ENCODE measurements at places on chromosomes 11 and 22. TPM values are rescaled to one million over a fixed set of nuclear protein-coding genes. Genes with fewer than 3 reads are reported as not detected.

SLC22A25 gene
- not detected for total RNA-seq

DNA sequence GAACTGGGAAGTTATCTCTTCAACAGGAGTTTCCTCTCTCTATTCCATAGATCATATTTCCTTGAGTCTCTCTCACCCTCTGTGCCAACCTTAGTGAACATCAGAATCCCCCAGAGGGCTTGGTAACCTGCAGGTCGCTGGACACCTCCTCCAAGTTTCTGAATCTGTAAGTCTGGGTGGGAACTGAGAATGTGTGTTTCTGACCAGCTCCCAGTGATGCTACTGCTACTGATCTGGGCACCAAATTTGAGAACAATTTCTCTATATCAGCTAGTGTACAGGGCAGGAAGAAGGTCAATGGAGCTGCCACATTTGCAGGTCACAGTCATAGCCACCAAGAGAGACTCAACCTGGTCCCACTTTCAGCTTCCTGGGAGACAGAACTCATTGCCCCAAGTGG, 62.9 kb downstream of the RCN1 start:
- DNase-seq, result no peak

DNA sequence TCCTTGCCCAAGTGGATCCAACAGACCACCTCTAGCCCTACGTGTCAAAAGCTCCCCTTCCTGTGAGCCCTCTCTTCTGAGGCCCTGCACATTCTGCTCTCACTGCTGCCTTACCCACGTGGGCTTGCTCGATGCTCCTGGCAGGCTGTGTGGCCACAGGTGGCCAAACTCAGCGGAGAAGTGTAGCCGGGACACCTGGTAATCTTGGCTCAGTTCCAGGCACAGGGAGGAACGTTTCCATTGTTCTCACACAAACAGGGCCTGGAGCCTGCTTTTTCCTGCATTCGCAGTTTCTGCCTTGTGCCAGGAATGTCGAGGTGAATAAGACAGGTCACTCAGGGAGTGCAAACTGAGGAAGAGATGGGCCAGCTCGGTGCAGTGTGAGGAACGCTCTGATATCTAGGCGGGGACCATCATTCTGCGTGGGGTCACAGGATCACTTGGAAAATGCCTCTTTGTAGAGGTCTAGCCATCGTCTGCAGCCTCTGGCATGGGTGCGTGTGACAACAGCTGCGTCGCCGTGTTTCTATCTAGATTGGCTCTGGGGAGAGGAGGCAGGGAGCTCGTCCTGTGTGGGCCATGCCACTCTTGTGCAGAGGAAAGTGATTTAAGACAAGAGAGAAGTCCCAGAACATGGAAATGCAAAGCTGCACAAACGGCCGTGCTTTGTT, 127.6 kb upstream of the PARVA start:
- DNase-seq, result no peak

OR6A2 gene
- total RNA-seq, result 0.09 TPM

- no peak for DNase-seq
Observed at GRCh38 chr11:126832387-126832786, 168.2 kb downstream of the KIRREL3 start.

Data from endodermal cell (in vitro differentiated cells).